ENCODE measurements at places on chromosomes 2 and 18.

DNA sequence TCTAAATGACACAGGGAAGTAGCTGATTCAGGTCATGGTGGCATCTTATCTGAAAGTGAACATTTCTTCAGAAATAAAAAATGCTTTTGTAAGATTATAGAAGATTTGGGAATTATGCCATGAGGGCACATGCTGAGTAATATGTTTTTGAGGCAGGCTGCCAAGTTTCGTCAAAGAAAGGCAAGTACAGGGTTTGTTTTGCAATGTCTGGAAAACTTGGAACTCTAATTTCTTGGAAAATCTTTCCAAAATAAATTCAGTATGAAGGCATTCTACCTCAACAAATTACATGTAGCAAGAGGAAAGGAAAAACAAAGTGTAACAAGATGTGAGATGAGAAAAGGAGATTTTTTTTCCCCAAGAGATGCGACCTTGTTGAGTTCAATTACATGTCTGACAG lies 167.7 kb downstream of the PLCL1 start:
- DNase-seq, result no peak

DNA sequence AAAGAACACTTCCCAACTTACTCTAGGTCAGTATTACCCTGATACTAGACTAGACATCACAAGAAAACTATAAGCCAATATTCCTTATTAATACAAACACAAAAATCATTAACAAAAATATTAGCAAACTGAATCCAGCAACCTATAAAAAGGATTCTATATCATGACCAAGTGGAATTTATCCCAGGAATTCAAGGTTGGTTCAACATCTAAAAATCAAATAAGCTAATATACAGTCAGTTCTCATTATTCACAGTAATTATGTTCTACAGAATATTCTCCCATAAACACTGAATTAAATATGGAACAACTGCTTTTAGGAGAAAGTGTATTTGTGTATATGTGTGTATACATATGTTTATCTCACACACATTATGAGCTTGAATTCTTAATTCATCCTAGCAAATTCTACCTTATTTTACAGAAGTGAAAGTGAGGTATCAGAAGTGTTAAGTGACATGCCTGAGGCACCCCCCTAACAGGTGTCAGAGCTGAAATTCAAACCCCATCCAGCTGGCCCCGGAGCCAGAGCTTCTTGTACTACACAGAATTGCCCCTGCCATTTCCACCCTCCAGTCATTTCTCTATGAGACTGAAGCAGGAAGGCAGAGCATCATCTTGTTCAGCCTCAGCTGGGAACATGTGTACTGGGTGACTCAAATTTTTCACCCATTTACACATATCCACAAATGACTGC lies 77.8 kb downstream of the MALT1 start:
- no peak for DNase-seq

DNA sequence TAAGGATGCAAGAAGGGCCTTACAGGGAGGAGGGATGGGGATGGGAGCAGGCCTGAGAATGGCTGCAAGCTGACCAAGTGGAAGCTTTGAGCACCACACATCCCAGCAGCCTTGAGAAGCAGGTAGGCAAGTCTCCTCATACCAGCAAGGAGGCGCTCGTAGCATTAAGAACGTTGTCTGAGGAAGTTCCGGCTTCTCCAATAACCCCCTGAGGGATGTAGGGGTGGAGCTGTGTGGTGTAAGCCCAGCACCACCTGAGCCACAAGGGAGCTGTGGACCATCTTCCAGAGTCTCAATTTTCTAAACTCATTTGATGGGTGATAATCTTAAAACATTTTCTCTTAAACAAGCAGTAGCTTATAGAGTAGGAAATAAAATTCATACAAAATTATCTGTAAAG lies 50.6 kb downstream of the ST3GAL5 start:
- no peak for DNase-seq

DNA sequence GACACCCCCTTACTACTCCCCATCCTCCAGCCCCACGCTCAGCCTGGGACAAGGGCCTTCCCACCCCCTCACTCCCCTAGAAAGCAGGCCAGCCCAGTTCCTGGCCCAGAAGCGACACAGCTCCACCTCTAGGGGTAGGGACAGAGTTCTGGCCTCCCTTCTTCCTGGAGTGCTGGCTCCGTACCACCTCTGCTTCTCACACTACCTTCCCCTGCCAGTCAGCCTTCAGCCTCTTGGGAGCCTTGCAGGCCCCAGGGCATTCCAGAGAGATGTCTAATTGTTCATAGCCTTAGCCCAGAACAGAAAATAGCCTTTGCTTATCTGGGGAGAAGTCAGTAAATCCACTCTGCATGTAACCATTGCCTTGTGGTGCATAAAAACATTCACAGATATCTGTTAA lies 13.1 kb upstream of the CATIP start:
- DNase-seq, result no peak

GRCh38 chr2:19873014-19873413 lies 28.8 kb downstream of the TTC32 start:
- no peak for DNase-seq

DNA sequence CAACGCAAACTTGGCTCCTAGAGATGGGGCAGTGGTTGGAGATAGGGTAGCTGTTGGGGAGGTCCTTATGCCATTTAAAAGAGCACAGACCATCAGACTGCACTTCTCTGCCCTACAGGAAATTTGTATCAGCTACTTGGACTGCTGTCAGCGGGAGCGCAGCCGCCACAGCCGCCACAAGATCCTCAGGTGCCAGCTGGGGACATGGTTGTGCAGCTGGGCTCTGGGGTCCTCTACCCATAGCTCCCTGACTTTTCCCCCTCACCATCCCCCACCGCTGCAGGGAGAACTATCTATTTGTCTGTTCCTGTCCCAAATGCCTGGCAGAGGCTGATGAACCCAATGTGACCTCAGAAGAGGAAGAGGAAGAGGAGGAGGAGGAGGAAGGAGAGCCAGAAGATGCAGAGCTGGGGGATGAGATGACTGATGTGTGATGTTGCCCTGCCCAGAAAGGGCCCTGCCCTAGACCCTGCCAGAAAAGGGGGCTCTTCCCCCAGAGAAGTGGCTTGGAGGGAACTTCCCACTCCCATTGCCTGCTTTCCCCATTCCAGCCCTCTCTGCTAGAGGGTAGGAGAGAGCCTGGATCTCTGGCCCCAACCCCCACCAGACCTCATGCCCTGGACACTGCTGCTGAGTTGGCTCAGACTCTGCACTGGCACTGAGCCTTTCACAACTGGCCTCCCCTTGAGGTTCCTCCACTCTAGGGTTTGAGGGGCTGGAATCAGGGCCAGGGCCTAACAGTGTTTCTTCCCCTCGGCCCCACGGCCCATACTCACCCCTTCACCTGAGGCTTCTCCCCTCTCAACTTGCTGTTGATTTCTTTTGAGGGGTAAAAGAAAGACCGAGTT lies 7.3 kb downstream of the PRADC1 start:
- no peak for DNase-seq

DNA sequence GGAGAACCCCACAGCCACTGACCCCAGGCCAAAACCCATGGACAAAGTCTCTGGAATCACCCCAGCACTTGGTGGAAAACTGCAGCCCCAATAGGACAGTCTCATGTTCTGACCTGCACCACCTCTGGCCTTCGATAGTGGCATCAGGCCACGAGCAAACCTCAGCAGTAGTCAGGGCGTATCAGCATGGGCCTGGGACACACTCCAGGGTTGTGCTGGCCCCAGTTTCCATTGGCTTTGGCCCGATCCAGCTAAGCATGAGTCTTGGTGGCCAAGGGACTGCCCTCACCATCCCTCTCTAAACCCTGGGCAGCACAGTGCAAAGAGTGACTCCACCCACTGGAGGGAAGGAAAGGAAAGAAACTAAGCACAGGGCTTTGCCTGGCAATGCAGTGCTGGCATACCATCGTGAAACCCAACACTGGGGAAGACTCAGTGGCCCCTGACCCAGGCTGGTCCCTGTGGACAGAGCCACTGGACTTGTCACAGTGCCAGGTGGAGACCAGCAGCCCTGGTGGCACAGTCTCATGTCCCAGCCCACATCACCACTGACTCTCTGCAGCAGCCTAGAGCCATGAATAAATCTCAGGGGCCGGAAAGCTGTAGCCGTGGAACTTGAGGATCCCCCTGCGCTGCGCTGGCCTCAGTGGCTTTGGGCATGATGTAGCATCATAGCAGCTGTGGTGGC lies 46.3 kb downstream of the ZNF519 start:
- no peak for DNase-seq

GRCh38 chr2:239695728-239696240 lies 295.0 kb upstream of the HDAC4 start:
- DNase-seq, result no peak

DNA sequence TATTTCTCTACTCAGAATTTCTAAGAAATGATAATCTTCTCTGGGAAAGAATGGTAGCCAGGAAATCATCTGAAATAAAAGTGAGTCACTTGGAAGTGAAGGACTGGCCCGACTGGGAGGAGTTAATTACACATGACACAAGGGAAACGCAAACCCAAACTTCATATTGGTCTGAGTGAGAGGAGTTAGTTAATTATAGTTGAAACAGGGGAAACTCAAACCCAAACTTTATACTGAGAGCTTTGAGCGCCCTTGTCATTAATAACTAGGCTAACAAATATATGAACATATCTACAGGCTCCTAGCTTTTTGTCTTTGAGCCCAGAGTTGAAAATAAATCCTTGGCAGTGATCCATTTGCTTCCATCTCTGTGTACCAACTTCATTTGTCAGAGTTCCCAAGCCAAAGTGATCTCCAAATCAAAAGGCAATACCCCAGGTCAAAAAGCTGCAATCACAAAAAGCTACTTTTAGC lies 187.8 kb upstream of the COL3A1 start:
- no peak for DNase-seq

- DNase-seq, result no peak
Observed at GRCh38 chr2:217922101-217923006, 80.4 kb downstream of the TNS1 start.

DNA sequence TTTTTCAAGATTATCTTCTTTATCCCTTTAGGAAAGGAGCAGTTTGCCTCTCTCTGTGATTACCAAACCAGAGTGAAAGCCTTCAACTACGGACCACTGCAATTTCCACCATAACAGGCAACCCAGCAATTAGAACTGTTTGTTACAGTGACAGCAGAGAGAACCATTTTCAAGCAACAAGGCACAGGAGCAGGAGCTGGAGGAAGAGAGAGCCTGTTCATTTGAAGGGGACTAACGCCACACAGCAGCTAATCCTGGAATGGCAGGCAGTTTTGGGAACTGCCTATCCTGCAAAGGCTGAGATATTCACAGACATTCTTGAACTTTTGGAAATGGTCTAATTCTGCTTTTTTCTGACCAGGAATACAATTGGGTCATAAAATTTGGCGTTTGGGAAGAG lies 1541.9 kb upstream of the PIK3C3 start:
- DNase-seq, result no peak

DNA sequence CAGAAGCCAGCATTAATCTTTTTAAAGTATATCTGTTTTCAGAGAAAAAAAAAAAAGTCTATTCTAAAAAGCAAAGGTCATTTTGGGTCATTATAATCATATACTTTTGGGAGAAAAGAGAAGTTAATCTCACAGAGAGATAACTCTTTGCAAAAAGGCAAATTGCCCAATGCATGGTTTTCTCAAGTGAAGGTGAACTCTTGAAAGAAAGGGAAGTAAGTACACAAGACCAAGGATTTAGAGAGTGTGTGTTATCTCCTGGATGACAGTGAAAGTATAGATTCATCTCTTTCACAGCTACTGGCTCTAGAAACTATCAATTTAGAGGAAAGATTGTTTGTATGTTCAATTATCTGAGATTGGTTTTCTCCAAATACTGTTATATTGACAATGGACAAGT lies 151.4 kb downstream of the CD8B2 start:
- DNase-seq, result no peak

DNA sequence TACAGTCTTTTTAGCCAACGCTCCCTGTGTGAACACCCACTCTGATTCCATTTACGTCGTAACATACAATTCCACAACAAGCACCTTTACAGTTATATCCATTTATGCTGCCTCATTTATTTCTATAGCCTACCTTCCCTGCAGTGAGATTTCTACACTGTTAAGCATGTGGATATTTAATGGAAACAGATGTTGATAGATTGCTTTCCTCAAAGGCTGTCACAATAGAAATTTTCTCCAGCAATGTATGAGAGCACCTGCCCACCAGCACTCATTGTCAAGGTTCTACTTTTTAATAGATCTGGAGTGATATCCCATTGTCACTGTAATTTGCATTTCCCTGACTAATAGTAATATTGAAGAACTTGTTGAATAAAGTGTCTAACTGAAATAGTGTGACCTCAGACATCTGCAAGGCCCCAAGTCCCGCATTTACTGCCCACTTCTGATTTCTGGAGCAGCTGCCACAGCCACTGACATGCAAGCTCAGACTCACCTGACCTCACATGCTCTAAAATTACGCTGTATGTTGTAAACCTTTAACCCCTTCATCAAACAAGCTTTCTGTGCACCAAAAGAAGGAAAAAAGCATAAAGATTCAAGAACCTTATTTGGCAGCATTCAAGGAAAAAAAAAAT lies 295.1 kb downstream of the CNTNAP5 start:
- no peak for DNase-seq

- no peak for DNase-seq
Observed at GRCh38 chr18:5431836-5432575, 111.8 kb downstream of the EPB41L3 start.

DNA sequence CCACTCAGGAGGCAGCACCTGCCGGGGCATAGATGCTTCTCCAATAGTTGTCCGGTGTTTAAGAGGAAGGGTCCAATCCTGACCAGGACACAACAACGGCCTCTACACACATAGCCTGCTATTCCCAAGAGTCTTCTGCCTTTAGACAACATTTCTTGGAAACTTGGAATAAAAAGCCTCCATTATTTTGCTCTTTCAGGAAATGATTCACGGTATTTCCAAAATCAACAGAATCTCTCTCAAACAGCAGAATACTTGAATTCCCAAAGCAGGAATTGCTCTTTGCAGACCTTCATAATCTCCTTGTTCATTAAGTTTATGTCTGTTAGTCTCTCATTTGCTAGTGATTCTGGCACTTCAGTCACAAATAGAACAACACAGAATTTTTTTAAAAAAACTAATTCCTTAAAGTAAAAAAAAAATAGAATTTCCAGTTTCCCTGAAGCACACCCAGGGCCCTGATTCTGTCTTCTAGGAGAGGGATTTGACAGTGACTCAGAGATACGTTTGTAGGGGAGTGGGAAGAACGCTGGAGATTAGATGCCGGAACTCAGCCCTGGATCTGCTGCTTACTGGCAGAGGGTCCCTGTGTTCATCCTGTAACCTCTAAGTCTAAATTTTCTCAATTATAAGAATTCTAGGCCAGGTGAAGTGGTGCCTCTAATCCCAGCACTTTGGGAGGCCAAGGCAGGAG lies 74.7 kb downstream of the NAB1 start:
- no peak for DNase-seq

All from activated T-helper 2 cell treated with anti-CD3 and anti-CD28 coated beads, Interferon-gamma antibody, Interleukin-2, Interleukin-4, amounts not matched to agents 10 μg/mL and 5 μg/mL and 100 μg/mL, durations not matched to agents 14 hours and 24 hours and 36 hours (primary cell).